ENCODE measurements at places on chromosomes 16 and 17.

DNA sequence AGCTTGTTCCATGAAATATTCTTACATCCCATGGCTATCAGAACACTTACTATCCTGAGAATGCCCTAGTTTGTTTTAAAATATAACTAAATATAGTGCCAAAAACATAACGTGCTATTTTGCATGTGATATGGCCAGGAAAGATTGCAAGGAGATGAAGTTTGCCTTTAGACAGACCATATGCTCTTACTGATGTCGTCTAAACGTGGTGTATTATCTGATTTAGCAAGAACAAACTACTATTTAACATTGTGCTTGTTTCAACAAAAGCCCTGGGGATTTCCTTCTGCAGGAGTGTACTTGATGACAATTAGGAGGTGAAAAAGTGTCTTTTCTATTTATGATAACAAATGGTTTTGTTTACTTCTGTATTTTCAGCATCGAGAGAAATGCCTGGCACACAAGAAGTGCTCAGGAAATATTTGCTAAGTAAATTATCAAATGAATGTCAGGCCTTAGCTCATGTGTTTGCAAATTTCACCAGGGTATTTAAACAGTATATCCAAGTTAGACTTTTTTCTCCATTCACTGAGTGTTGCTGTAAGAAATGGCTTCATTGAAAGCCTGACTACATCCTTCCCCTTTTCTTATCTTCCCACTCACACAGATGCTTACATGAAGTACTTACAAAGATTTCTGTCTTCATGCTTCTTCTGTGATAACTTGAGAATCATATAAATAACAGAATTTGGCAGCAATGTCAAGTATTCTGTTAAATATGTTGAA, 1033.6 kb downstream of the CDH8 start:
- DNase-seq = no peak

- no peak for DNase-seq
These were observed 1.5 kb downstream of the ACBD4 start for GRCh38 chr17:45136846-45137560.

DNA sequence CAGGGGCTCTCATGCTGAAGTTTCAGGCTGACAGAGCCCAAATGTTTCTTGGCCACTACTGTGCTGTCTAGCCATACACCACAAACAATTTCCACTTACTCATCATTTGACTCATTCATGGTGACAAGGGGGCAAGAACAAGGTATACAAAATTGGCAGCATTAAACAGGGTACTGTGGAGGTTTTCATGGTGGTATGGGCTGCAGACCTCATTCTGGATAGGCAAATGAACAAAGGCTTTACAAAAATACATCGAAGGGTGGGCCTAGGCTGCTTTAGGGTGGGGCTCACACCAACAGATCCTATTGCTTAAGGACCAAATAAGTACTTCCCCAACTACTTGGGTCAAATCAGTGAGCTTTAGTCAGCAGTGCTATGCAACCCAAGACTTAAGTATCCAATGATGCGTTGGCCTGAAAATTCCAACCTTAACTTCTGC, 53.0 kb downstream of the N4BP1 start:
- DNase-seq = no peak

- no peak for DNase-seq
These were observed 3.7 kb upstream of the PGS1 start for GRCh38 chr17:78374631-78375274.

- DNase-seq = no peak
These were observed 27.5 kb downstream of the TRPV3 start for GRCh38 chr17:3529817-3530741.

DNA sequence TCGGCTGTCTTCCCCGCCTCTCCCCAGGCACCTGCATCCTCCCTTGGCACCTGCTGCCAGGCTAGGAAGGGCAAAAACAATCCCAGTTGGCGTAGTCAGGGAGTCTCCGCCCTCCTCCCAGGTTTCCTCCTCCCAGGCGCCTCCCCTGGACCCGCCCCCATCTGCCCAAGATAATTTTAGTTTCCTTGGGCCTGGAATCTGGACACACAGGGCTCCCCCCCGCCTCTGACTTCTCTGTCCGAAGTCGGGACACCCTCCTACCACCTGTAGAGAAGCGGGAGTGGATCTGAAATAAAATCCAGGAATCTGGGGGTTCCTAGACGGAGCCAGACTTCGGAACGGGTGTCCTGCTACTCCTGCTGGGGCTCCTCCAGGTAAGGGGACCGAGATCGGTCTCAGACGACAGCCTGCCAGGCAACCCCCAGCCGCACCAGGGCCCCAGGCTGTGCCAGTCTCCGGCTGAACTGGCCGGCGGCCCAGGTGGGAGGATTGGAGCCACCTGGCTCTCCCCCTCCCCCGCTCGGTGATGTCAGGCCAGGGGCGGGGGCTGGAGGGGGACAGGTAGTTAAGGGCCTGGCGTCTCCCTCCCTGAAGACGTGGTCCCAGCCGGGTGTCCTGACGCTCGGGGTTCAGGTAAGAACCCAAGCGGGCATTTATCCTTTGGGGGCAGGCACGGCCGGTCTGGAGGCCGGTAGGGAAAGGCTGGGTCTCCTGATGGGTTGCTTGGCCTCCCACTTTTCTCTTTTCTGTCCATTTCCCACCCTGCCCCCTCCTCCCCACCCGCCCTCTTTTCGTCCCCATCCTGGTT, at the start of gene GRB7:
GRB7 (plus strand) TSS at position 179 of the 808 bp plus-strand sequence. CDS start 4,364 bp downstream, outside the sequence.
- no peak for DNase-seq

DNA sequence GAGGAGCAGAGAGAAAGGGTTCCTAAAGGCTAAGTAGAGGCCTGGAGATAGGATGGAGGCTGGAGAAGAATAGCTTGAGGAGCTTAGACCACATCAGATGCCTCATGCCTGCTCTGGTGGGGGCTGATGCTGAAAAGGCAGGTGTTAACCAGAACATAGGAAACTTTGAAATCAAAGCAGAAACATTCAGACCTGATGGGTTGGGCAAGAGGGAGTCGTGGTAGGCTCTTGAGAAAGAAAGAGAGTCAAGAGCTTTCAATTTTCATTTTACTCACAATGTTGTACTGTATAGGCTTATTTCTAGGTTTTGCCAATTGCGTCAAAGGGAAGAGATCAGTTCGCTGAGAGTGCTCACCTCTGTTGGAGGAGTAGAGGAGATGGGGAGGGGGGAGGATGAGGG, 406.6 kb upstream of the SALL1 start:
- no peak for DNase-seq

DNA sequence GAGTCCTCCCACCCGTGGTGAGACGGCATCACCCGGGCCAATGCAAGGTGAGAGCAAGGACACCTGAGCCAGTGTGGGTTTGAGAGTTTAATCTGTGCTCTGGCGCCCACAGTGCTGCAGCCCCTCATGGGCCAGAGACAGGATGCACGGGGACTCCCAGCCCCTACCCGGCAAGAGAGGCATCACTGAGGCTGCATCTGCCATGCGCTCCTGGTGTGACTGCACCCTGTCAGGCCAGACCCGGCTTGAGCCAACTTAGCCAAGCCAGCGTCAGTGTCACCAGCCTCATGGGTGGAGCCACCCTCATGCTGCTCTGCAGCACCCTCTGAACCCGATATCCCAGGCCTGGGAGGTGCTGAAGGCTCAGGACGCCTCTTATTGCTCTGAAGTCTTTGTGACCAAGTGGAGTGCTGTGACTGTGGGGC, 1.3 kb upstream of the BRICD5 start:
- no peak for DNase-seq

- DNase-seq = no peak
These were observed 19.0 kb downstream of the ABCC12 start for GRCh38 chr16:48136547-48137360.

GRCh38 chr17:17921192-17922069, 50.8 kb downstream of the TOM1L2 start:
- no peak for DNase-seq

DNA sequence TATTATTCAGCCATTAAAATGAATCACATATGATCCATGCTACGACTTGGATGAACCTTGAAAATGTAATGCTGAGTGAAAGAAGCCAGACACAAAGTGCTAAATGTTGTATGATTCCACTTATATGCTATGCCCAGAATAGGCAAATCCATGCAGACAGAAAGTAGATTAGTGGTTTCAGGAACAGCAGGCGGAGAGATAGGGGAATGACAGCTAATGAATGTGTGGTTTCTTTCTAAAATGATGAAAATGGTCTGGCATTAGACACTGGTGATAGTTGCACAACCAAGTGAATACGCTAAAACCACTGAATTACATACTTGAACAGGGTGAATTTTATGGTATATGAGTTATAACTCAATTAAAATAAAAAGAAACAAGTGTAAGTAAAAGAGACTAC, 121.8 kb upstream of the NOG start:
- DNase-seq = no peak

GRCh38 chr16:57260294-57260929, 15.4 kb downstream of the ARL2BP start:
- DNase-seq = no peak

DNA sequence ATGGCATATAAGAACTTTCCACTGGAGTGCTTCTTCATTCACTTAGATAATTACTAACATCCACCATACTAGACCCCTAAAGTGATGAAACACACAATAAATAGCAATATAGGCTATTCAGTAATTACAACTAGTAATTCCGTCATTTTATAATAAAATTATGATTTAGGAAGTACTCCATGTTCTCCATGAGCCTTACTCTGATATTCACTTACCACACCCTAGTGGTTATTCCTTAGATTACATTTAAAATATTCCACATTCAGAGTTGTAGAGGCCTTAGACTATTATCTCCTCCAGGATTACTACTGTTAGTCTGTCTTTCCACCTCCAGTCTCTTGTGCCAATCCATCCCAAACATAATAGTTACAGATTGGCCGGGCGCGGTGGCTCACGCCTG, 62.4 kb downstream of the STH start:
- DNase-seq = no peak
